ENCODE measurements at places on chromosomes 6 and 20.
A peak's percentile ranks its signal among the peaks of the same experiment; 100 is the strongest.

DNA sequence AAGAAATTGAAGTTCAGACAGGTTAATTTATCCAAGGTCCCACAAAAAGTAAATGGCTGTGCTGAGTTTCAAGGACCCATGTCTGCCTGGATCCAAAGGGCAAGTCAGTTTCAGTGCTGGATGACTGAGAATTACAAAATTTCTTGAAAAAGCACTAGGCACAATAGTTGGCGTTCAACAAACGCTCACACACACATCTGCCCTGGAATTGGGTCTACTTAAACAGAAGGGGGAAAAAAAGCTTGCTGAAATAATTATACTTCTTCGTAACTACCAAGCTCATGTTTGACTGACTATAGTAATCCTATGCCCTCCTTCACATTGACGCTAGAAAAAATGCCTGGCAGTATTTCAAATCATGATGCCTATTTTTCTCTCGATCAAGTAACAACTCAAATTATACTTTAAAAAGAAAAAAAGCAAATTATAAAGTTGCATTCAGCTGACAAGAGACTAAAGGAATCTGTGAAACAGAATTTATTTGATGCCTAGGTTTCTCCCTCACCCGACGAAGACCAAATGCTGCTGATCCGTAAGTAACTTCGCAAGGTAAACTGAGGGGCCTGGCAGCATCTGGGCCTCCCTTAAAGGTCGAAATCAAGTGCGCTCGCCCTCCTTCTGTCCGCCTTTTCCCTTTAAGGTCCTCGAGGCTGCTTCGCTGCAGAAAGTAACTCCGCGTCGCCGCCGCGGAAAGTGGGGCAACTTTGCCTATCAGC lies 650 bp upstream of the CD2AP start:
- H3K4me1 ChIP-seq, result peaks cover 23% of the 10 kb centered on the region
- H3K36me3 ChIP-seq, result no peaks in the 10 kb centered on the region
- H3K27ac ChIP-seq, result peak overlapping the region; percentile 94
- no peak for DNase-seq
- H3K27me3 ChIP-seq, result no peaks in the 10 kb centered on the region

DNA sequence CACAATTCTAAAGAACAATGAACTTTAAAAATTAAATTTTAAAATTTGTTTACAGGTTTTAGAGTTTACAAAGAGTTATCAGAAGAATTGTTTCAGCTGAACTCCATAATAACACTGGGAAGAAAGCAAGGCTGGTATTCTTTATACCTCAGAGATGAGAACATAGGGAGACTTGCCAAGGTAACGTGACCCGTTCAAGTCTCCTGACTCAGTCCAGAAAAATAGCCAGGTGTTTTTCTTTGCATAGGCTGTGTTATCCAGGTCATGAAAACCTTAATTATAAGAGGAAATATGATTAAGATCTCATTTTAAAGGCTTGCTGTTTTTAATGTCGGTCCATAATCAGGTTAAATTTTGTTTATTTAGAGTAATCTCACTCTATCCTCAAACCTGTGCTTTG lies 8.5 kb upstream of the C6orf141 start:
- no peaks in the 10 kb centered on the region for H3K27me3 ChIP-seq
- H3K4me1 ChIP-seq, result no peaks in the 10 kb centered on the region
- H3K4me3 ChIP-seq, result no peak overlapping the region
- H3K27ac ChIP-seq, result no peak overlapping the region
- no peaks in the 10 kb centered on the region for H3K36me3 ChIP-seq

DNA sequence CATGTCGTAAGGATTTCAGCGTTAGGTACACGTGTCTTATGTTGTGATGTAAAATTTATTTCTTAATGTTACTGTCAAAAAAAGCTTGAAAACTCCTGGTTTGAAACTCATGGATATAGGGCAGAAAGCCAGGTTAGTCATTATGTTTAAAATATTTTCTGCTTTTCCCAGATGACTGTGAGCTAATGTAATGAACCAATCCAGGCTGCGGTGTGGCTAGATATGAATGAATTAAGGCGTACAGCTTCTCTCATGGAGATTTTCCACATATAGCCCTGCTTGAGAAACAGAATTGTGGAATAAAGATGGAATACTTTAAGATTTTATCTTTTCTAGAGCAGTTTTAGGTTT lies 80.3 kb upstream of the STMND1 start:
- DNase-seq, result no peak
- H3K27me3 ChIP-seq, result no peaks in the 10 kb centered on the region
- H3K4me1 ChIP-seq, result no peaks in the 10 kb centered on the region
- H3K4me3 ChIP-seq, result no peak overlapping the region
- no peak overlapping the region for H3K27ac ChIP-seq

DNA sequence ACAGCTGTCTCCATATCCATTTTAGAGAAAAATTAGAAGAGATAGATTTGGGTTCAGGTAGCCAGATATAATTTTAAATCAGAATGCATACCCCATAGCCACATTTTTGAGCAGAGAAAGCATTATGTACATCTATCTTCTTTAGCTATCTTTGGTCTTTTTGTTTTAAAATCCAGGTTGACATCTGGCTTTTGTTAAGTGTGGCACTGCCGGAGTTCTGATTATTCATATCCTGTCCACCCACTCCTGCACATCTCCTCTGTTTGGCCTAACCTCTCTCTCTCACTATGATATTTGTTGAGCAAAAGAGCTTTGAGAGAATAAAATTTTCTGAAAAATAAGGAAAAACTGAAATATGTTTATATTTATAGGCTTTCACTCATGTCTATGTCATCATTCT lies 189.7 kb downstream of the PACRG start:
- no peak for DNase-seq
- H3K27ac ChIP-seq, result no peak overlapping the region
- H3K36me3 ChIP-seq, result no peaks in the 10 kb centered on the region
- no peak overlapping the region for H3K4me3 ChIP-seq
- no peaks in the 10 kb centered on the region for H3K27me3 ChIP-seq

- no peaks in the 10 kb centered on the region for H3K27me3 ChIP-seq
- no peak overlapping the region for H3K4me3 ChIP-seq
- no peaks in the 10 kb centered on the region for H3K36me3 ChIP-seq
- no peaks in the 10 kb centered on the region for H3K4me1 ChIP-seq
- no peak overlapping the region for H3K27ac ChIP-seq
Observed at GRCh38 chr6:106939848-106940247, 34.7 kb downstream of the CD24 start.

DNA sequence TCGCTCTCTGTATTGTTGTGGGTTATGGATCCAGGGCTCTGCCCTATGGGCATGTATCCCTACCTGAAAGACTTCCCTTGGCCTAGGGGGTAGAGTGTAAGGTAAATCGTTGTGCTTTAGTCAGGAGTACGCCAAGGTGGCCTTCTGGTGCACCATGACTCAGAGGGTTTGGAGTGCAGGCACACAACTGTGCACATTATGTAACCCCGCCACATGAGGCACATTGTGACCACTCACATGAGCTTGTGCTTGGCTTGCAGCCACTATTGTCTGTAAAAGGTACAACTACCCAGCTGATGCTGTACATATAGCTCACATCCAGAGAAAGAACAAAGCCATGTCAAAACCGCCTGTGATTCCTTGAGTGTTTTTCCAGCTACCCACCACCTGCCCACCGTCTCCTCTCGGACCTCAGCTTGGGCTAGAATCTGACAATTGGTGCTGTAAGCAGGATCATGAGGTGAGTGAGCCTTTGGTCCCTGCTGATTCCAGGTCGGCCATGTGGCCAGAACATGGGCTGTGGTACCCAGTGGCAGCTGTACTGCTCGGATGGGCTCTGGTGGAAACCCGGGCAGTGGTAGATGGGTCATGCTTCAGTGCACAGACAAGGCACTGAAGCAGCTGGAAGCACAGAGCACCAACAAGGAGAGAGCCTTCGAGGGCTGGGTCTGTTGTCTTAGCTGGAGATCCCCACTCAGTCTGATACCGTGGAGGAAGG lies 33.8 kb downstream of the HDDC2 start:
- no peak overlapping the region for H3K27ac ChIP-seq
- H3K36me3 ChIP-seq, result peaks cover 14% of the 10 kb centered on the region
- H3K4me3 ChIP-seq, result no peak overlapping the region
- H3K4me1 ChIP-seq, result peaks cover 2% of the 10 kb centered on the region
